ENCODE measurements at places on chromosomes 5 and 9. TPM values are rescaled to one million over a fixed set of nuclear protein-coding genes. Genes with fewer than 3 reads are reported as not detected.

DNA sequence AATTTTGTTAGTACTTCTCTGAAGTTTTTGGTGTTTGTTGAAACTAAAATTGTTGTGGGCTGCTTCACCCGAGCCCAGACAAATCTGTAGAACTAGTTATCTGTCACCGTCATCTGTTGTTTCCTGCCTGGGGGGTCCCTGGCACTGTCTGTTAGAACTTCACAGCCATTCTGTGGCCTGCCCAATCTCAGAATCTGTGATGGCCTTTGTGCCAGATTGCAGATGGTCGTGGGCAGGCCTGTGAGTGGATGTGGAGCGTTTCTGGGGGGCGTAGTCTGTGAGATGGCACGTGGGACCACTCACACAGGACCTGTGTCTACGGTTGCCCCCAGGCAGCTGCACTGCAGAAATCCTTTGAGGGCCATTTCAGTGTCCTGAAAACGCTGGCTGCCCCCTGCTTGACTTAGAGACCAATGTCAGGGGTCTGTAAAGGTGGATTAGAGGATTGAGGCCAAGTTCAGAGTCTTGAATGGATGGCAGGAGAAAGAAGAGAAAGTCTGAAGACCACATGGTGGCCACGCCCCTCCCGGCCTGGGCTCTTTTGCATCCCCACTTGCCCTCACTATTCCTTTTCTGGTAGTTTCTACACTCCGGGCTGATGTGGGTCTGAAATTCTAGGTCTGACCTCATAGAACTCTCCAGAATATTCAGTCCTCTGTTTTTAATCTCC lies 38.3 kb downstream of the TRIO start:
- no peak overlapping the region for H3K27ac ChIP-seq
- H3K4me3 ChIP-seq: no peak overlapping the region
- H3K36me3 ChIP-seq: no peaks in the 10 kb centered on the region
- H3K27me3 ChIP-seq: no peaks in the 10 kb centered on the region
- H3K4me1 ChIP-seq: peaks cover 93% of the 10 kb centered on the region
- DNase-seq: no peak

SHC3 gene
- total RNA-seq: 2.5 TPM

DNA sequence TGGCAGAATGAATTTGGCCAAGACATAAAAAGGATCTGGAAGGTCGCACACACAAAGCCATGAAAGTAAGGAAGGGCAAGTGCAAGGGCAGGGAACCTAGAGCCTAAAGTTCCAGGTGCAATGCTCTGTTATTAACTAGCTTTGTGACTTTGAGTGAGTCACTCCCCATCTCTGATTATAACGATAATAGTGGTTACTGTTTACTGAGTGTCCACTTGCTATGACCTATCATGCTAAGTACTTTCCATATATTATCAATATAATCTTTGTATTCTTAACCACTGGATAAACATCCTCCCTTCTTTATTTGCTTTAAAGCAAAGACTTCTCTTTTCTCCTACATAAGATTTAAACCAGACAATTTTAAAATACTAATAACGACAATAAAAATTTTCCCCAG lies 504.6 kb upstream of the BRINP1 start:
- DNase-seq: no peak
- no peak overlapping the region for H3K27ac ChIP-seq
- no peak overlapping the region for H3K4me3 ChIP-seq
- no peaks in the 10 kb centered on the region for H3K36me3 ChIP-seq

FBXW5 gene
- total RNA-seq: 102 TPM

All from GM23338 (cell line).